ENCODE measurements at places on chromosomes 6 and 20.

DNA sequence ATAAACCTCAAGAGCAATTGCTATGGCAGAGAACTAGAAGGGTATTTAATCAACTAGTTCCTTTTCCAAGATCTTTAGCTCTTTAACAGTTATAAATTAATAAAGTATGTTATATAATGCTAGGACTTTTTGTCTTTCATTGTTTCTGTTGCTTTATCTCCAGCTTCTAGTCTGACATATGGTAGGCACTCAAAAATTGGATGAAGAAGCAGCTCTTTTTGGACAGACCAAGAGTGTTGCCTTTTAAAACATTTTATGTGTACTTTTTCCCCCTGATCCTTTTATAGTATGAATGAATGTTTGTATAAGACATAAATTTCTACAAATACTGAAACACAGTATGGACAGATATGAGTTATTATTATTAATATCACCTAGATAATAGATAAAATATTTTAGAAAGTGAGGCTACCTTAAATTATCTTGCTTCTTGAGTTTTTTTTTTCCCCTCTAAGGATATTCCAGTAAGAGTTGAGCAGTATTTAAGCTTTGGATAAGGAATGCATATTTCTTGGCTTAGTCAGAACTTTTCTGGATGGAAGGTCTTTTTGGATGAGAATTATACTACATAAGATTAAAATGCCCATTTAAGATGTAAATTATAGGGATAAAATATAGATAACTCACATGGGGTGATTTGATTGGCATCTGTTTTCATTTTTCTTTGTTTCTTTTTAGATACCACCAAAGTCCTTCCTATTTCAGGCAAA, 16.6 kb downstream of the LAMA2 start:
- DNase-seq: no peak

GRCh38 chr6:170157567-170158218, 133.2 kb downstream of the DLL1 start:
- no peak for DNase-seq

- no peak for DNase-seq
Measured at GRCh38 chr6:161151660-161152526, 122.0 kb downstream of the AGPAT4 start.

GRCh38 chr20:17524560-17524959, 6.6 kb downstream of the BFSP1 start:
- DNase-seq: no peak

DNA sequence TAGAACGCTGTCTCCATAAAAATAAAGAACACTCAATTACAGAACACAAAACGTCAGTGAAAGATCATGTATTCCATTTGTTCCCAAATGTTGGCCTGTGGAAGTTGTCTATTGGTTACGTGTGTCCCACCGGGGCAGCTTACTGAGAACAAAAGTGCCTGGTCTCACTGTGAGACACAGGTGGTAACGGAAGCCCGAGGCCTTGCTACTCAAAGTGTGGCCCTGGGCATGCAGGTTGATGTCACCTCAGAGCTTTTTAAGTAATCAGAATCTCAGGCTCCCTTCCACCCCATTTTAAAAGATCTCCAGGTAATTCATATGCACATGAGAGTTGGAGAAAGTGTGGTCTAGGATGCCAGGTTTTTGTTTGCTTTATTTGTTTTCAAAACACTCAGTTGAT, 422.5 kb upstream of the OPRM1 start:
- DNase-seq: no peak

DNA sequence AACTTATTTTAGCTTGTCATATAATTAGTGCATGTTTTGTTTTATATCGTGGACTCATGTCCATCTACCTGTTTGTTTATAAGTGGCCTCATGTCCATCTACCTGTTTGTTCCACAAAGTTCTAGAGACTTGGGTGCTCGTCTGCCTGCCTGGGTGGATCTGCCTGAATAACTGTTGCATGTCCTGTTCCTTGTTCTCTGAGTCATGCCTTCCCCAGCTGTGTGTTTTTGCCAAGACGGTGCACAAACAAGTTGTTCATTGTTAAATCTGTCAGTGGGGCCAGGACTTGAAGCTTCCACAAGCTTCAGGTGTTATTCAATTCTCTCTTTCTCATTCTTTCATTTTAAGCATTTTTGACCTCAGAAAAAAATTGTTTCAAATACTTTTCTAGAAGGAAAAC, 358.0 kb upstream of the CITED2 start:
- DNase-seq: no peak

DNA sequence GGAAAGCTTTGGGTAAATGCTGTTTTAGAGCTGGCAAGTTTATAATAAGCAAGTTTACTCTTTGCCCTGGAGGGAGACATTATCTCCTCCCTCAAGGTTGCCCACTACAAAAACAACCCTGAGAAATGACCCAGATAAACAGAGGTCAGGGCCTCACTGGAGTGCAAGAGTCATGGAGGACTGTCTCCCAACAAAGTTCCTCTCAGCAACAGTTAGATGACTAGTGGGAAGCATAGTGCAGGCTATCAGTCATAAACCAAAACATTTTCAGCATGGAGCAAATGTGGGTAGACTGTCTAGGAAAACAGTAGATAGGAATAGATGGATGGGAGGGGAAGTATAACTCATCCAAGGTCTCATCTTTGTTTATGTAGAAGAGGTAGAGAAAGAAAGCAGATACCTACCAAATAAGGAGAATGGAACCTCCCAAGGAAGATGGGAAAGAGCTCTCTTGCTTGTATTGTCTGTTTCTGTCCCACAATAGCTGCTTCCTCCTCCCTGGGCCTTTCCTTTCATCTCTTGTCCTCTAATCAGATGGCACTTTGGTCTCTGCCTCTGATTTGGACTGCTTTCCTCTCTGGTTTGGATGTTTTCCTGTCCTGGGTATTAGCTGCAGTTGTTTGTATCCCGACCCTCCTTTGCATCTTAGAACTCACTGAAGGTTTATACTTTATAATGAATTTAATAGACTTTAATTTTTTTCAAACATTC, 95.4 kb downstream of the WASF1 start:
- no peak for DNase-seq

GRCh38 chr20:38123021-38123587, 42.0 kb downstream of the TGM2 start:
- no peak for DNase-seq

GRCh38 chr20:59259946-59260345, 40.5 kb upstream of the EDN3 start:
- DNase-seq: no peak

GRCh38 chr6:46504242-46504641, 13.0 kb upstream of the RCAN2 start:
- DNase-seq: no peak

DNA sequence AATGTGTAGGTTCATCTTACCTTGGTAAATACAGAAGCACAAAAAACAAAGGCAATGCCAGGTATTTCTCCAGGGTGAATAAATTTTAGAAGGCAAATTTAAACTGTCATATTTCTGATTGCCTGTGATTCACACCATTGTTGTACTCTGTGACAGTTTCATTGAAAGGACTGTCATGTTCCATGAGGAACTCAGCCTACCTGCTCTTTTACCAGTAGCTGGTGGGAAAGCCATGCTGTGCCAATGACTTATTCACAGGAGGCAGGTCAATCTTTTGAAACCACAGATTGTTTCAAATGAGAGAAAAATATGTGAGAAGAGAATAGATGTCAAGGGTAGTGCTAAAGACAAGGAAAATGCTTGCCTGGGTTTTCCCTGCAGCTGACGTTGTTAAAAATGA, 206.4 kb downstream of the LAMA2 start:
- DNase-seq: no peak

- DNase-seq: no peak
Measured at GRCh38 chr20:53832499-53832898, 237.9 kb downstream of the BCAS1 start.

- no peak for DNase-seq
Measured at GRCh38 chr20:6956056-6956455, 188.6 kb downstream of the BMP2 start.

- no peak for DNase-seq
Measured at GRCh38 chr6:41663568-41663967, 25.3 kb downstream of the MDFI start.

DNA sequence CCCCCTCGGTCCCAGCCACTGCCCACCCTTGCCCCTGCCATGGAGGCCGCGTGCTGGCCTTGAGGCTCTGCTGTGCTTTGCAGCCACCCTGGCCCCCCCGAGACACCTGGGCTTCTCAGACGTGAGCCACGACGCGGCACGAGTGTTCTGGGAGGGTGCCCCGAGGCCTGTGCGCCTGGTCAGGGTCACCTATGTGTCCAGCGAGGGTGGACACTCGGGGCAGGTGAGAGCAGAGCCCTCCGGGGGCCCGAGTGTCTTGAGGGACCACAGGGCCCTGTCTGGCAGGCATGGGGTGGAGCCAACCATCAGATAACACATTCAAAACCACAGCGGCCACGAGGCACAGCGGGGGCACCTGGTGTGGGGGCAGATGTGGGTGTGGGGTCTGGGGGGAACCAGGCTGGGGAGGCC, 18.9 kb downstream of the COL20A1 start:
- DNase-seq: no peak

- DNase-seq: no peak
Measured at GRCh38 chr6:161748535-161749416, 474.9 kb upstream of the AGPAT4 start.

- DNase-seq: no peak
Measured at GRCh38 chr6:70708448-70708847, 40.8 kb downstream of the SMAP1 start.

DNA sequence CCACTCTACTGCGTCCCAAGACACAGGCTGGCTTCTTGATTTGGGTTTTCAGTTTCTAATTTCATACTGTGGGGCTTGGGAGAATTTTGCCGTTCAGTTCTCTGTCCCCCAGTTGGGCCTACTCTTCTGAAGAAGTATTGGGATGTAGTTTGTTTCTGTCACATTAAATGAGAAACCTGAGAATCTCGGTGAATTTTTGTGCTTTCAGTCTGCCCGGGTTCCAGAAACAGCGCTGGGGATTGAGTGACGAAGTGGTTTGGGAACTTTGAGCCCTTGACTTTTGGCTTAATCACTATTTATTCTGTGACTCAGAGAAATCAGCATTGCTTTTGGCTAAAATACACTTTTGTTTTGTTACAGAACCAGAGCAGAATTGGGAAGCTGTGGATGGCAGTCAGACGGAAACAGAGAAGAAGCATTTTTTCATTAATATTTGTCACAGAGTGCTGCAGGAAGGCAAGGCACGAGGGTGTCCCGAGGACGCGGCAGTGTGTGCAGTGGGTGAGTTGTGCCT, 74.0 kb downstream of the IGF2R start:
- no peak for DNase-seq

GRCh38 chr20:18588574-18588933, 700 bp downstream of the DTD1 start:
- DNase-seq: no peak

DNA sequence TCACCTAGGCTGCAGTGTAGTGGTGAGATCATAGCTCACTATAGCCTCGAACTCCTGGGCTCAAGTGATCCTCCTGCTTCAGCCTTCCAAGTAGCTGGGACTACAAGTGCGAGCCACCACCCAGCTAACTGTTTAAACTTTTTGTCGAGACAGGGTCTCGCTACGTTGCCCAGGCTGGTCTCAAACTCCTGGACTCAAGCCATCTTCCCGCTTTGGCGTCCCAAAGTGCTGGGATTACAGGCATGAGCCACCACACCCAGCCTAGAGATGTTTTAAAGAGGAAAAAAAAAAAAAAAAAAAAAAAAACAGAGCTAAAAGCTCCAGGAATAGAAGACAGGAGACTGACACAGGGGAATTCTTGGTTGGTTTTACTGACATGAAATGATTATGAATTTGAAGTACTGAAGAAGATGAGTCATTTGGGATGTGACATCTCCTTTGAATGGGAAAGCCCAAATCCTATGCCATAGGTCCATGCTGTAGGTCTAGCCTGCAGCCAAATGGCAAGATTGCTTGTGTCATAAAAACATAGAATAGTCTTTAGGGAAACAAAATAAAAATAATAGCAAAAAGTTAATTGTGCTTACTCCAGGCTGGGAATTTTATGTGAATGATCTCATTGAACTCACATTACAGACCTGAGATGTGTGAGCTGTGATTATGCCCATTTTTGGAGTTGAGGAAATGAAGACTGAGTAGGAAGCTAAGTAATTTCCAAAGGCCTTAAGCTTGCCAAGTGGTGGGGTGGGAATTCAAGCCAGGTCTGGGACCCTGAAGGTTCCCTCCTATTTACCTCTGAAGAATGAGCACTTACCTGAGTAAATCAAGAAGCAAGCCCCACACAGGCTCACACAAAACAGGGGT, 24.3 kb upstream of the NHSL1 start:
- no peak for DNase-seq

GRCh38 chr6:41289815-41290214, 3.3 kb upstream of the TREM1 start:
- no peak for DNase-seq

GRCh38 chr6:31930962-31931361, 3.4 kb downstream of the C2 start:
- no peak for DNase-seq

- no peak for DNase-seq
Measured at GRCh38 chr6:42729731-42730130, 7.3 kb upstream of the PRPH2 start.

- no peak for DNase-seq
Measured at GRCh38 chr6:11848852-11849731, 70.5 kb upstream of the ADTRP start.

GRCh38 chr6:34485321-34486060, 19.6 kb downstream of the PACSIN1 start:
- no peak for DNase-seq

DNA sequence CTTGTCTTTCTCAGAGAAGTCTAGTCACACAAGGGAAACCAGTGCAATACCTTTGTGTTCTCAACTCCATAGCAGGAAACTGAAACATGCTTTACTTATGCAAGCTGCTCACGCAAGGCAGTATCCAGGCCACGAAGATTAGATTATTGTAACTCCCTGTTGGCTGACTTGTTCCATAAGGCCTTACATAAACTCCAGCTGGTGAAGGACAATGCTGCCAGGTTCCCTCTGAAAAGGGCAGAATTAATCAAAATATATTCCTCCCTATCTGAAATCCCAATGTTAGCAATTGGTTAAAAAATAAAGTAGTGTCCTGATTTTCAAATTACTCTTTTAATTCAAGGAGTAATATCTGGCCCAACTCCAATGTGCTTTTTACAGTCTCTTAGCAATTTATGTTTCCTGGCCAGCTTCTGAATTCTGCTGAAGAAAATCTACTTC, 966.6 kb downstream of the HACE1 start:
- DNase-seq: no peak

- no peak for DNase-seq
Measured at GRCh38 chr20:13121840-13122515, 99.1 kb upstream of the ISM1 start.

DNA sequence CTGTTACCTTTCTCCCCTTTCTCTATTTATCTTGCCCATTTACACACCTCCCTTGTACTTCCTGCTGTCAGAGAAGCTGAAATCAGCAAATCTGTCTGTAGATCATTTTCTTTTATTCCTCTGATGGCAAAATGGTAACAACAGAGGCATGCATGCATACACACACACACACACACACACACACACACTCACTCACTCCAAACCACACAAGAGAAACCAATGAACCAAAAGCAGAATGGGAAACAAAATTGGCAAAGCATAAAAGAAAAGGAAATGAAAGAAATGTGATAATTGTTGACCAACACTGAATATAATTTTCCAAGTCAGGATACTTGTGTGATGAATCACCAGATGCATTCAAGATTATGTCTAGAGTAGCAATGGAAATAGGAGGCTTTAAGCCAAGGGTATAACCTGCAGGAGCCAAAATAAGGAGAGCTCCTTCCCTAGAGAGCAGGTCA, 172.4 kb downstream of the PLCB4 start:
- no peak for DNase-seq

GRCh38 chr6:52475307-52475706, 55.2 kb downstream of the EFHC1 start:
- DNase-seq: no peak

All from GM12864 (cell line).